ENCODE measurements at places on chromosomes 1 and 21.

GRCh38 chr1:18927654-18928272 lies 25.4 kb upstream of the ALDH4A1 start:
- DNase-seq: no peak

GRCh38 chr1:177043597-177043996 lies 120.9 kb downstream of the ASTN1 start:
- DNase-seq: no peak

- no peak for DNase-seq
These were observed 291.8 kb upstream of the CAMK1G start for GRCh38 chr1:209291715-209292114.

DNA sequence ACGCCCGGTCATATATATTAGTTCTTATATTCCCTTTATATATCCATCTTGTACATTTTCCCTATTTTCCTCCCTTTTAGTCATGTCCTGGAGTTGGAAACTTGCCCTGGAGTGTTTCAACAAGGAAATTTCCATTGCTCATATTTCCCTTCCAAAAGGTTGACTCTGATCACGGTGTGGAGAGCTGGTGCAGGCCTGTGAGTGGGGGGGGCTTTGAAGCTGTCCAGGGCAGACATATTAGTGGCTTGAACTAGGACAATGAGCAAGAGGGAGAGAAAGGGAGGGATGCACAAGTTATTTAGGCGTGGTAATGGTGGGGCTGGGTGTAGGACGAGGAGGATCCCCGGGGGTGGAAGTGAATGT lies 30.4 kb upstream of the TMEM61 start:
- DNase-seq: no peak

DNA sequence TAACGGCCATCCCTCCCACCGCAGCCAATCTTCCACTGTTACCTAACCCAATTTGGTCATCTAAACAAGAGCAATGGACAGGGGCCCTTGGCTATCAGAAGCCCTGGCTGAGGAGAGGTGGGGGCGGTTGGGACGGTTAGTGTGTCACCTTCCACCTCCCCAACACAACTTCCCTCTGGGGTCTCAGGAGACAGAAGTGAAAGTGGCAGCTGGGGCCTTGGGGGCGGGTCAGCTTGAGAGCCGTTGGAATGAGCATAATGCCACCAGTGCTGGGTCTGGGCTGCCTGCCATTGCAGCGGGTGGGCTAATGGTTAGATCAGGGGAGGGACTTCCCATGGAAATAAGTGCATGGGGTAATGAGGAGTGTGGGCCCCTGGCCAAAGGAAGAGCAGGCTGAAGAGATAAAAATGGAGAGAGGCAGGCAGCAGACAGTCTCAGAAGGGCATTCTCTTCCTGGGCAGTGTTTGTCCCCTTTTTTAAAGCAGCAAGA lies 7.9 kb downstream of the MEF2D start:
- DNase-seq: no peak

GRCh38 chr1:244138399-244138798 lies 87.3 kb downstream of the ZBTB18 start:
- DNase-seq: no peak

- DNase-seq: no peak
These were observed 2.0 kb upstream of the OR14I1 start for GRCh38 chr1:248704606-248705005.

DNA sequence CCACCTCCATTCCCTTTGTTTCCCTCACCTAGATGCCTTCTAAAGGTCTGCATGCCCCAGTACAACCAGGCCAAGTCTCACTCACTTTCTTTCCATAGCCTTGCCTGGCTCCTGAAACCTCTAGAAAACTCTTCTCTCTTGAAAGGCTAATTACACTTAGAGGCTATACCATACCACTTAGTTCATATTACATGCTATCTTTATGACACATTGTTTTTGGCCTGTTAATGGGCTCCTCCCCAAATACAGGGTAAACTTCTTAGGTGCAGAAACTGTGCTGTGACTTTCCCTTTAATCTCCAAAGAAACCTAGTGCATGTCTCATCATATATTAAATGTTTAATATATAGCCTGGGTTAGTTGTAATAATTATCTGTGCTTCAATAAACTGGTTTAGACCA lies 56.6 kb upstream of the C1orf105 start:
- no peak for DNase-seq

GRCh38 chr1:229088711-229089110 lies 182.2 kb upstream of the RAB4A start:
- no peak for DNase-seq

- DNase-seq: no peak
These were observed 5.2 kb upstream of the MARCKSL1 start for GRCh38 chr1:32341186-32341757.

GRCh38 chr1:52444463-52444862 lies 40.1 kb downstream of the PRPF38A start:
- no peak for DNase-seq

GRCh38 chr1:42937836-42938644 lies 20.6 kb downstream of the SLC2A1 start:
- no peak for DNase-seq

DNA sequence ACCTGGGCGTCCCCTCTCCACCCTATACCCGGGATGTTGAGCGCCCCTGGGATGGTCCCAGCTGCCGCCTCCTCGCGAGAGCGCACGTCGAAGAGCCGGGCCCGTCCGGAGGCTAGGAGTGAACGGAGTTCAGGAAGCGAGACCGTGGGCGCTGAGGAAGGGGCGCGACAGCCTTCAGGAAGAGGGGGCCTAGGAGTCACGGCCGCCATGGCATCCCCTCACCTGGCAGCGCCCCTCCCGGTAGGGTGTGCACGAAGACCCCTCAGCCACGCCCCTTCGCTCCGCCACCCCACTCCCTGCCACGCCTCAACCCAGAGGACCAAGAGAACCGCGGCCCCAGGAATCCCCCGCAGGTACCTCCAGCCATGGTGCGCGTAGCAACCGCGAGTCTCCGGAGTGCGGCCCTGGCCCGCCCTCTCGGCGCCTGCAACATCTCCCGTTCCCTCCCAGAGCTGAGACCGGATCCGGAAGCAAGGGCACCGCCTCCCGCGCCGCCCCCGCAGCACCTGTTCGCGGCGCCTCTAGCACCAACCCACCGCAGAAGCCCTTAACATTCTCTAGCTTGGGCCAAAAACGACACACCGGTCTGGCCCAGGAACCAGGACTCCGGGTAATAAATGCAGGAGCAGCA lies at the start of gene TSTD1:
TSTD1 (minus strand) TSS at position 442 of the 631 bp plus-strand sequence; CDS start at position 367, 75 bp downstream.
- peak; percentile 65 for DNase-seq

- no peak for DNase-seq
These were observed 324.7 kb upstream of the USP24 start for GRCh38 chr1:55539652-55540512.

GRCh38 chr1:51955797-51956527 lies 34.5 kb downstream of the RAB3B start:
- no peak for DNase-seq

DNA sequence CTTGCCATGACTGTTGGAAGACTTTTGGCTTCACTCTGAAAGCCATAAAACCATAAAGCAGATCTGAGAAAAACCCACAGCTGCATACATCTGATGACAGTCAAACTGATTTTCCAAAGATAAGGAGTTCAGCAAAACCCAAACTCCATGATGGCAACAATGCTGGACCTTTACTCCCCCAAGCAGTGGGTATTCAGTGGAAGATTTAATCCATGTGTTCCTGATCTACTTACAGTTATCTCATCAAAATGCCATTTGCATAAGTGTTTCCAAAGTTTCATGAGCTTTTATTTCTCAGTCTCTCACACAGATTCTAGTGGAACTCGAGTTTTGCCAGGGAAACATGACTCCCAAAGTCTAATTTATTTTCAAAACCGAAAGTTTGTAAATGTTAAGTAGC lies 184.9 kb downstream of the ZC3H11B start:
- no peak for DNase-seq

GRCh38 chr1:180962178-180962577 lies 49.5 kb downstream of the KIAA1614 start:
- no peak for DNase-seq

GRCh38 chr1:9859281-9860014 lies 35.7 kb upstream of the CLSTN1 start:
- no peak for DNase-seq

- DNase-seq: peak; percentile 28
These were observed 4.5 kb downstream of the DLGAP3 start for GRCh38 chr1:34924759-34925555.

GRCh38 chr1:71039661-71040262 lies 7.9 kb downstream of the PTGER3 start:
- DNase-seq: no peak

GRCh38 chr1:215360031-215360430 lies 207.1 kb upstream of the KCTD3 start:
- DNase-seq: no peak

DNA sequence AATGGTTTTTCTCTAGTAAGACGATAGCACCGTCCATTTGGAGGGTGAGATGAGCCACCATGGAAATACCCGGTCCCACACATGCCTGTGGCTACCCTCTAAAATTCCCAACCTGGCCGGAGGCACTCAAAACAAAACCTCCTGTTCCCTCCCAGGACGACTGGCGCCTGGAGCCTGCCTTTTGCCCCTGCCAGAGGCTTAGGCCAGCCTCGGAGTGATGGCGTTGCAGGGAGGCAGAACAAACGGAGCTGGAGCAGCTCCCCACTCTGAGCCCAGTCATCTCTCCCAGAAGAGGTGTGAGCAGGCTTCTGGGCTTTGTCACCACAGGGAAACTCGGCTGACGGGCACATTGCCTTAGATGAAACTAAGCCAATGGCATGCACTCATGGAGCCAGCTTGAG lies 213.7 kb upstream of the HOOK1 start:
- DNase-seq: no peak

DNA sequence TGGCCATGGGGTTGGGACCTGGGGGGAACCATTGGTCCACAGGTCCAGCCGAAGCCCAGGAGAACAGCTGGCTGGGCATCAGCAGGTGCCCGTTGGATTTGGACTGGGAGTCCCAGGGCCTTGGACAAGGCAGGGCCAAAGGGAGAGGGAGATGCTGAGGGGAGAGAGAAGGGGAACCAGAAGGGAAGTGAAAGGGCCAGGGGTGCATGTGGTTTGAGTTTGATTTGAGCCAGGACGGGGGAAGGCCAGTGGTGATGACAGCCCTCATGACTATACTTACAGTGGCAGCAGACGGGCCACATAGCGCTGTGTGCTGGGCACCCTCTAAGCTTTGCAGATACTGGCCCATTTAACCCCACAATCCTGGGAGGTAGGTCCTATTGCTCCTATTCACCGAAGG lies 18.8 kb downstream of the AGRN start:
- no peak for DNase-seq

GRCh38 chr1:41411229-41411628 lies 50.0 kb downstream of the FOXO6 start:
- no peak for DNase-seq

- no peak for DNase-seq
These were observed 31.8 kb downstream of the GADD45A start for GRCh38 chr1:67716800-67717199.

- no peak for DNase-seq
These were observed 478.2 kb downstream of the NPHP4 start for GRCh38 chr1:5513846-5514526.

DNA sequence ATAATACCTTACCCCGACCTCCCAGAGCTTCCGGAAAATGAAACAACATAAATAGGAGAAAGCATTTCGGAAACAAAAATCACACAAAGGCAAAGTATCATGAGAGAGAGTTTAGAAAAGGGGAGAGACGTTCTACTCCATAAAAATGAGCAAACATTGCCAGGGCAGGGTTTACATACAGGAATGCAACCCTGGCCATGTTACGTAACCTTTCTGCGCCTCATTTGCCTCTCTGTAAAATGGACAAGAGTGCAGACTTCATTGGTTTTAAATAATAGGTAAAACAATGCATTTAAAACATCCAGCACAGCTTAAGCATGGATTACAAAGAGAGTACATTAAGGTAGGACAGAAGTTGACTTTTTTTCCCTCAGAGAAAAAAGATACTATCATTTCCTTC lies 45.6 kb downstream of the PHC2 start:
- no peak for DNase-seq

All from stimulated activated CD4-positive, alpha-beta T cell treated with anti-CD3 and anti-CD28 coated beads, TNF-alpha, amount 100 ng/mL, for 48 hours (primary cell).